Activated CD8-positive, alpha-beta memory T cell treated with anti-CD3 and anti-CD28 coated beads for 36 hours (primary cell): ENCODE measurements at places on chromosomes 13 and 19. TPM values are rescaled to one million over a fixed set of nuclear protein-coding genes. Genes with fewer than 3 reads are reported as not detected.

The KASH5 gene
- total RNA-seq: 0.15 TPM

The WDR87 gene
- not detected for total RNA-seq

The UBE2L5 gene
- not detected for total RNA-seq

The ZNF581 gene
- total RNA-seq: 32.6 TPM

The NLRP9 gene
- not detected for total RNA-seq

The PSG7 gene
- not detected for total RNA-seq

The ANKLE1 gene
- total RNA-seq: 21.0 TPM

The ZNF534 gene
- total RNA-seq: not detected

The CLC gene
- not detected for total RNA-seq

The SOHLH2 gene
- total RNA-seq: not detected

The PTPRH gene
- total RNA-seq: not detected

The CASP14 gene
- not detected for total RNA-seq

The GAS6 gene
- total RNA-seq: 0.17 TPM

The SLC6A16 gene
- total RNA-seq: 0.57 TPM

The SHFL gene
- 44.1 TPM for total RNA-seq

The FAM174C gene
- total RNA-seq: 112 TPM

The TNFSF9 gene
- 5.1 TPM for total RNA-seq

The SIGLEC12 gene
- 1.6 TPM for total RNA-seq

The FXYD1 gene
- total RNA-seq: not detected

The IZUMO2 gene
- total RNA-seq: not detected

The TSKS gene
- total RNA-seq: 0.70 TPM

The KIR2DL4 gene
- total RNA-seq: 0.13 TPM

The HS6ST3 gene
- total RNA-seq: not detected

The PRSS57 gene
- total RNA-seq: not detected
